ENCODE measurements at places on chromosomes 6 and 20.

DNA sequence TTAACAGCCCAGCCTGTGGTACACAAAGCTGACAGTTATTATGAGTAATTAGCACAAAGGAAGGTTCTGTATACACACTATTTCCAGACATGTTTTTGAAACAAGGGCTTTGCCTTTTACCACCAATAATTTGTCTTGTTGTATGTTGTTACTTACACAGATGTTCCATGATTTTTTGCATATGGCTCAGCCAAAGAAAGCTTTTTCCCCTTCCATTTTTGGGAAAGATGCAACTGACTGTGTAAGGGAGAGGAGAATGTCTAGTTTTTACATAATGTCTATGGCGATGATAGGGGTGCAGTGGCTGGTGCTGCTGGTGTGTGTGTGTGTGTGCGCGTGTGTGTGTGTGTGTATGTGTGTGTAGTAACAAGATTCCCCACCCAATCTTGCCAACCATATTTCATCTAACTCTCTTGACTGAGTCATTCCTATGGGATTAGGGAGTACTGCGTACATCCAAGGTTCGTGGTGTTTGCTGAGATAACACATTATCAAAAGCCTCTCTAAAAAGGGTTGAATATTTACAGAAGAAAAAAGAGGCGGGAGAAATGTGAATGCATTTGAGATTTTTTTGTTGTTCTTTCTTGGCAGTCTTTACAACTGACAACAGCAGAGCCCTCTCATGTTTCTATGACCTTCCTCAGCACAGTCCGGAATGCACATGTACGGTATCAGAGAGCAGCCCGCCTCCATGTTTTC lies 192.2 kb downstream of the GMPR start:
- DNase-seq = no peak

DNA sequence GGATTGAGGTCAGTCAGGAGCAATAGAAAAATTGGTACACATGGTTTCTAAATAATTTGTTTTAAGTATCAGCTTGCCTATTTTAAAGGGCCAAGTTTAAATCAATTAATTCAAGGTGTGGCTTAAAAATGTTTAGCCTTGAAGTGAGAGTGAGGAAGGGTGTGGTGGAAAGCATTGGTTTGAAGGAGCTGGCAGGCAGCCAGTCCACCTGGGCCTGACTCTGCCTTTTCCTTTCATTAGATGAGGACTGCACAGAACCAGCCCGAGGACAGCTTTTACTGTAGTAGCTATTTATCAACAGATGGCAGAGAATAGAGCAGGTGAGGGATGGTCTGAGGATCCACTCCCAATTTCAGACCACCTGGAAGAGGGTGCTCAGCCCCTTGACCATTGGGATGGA lies 42.4 kb downstream of the DHX35 start:
- no peak for DNase-seq

GRCh38 chr20:43749734-43750294 lies 23.0 kb upstream of the GTSF1L start:
- peak; percentile 95 for DNase-seq

- DNase-seq = no peak
These were observed 159.8 kb downstream of the PLCB1 start for GRCh38 chr20:8291873-8292272.

DNA sequence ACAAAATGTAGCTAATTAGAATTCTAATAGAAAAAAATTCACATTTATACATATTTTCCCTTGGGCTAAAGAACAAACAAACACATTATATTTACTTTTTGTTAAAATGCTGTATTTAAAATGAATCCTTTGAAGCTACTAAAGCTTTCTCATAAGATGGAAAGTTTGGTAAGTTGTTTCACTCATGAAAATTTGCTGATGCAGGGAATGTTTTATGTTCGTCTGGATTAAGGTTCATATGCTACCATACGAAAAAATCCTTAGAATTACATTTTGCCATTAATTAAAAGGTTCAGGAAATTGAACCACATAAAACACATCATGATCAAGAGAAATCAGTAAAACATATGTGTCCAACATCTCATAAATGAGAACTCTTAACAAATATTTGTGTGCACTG lies 62.2 kb downstream of the SMLR1 start:
- no peak for DNase-seq

DNA sequence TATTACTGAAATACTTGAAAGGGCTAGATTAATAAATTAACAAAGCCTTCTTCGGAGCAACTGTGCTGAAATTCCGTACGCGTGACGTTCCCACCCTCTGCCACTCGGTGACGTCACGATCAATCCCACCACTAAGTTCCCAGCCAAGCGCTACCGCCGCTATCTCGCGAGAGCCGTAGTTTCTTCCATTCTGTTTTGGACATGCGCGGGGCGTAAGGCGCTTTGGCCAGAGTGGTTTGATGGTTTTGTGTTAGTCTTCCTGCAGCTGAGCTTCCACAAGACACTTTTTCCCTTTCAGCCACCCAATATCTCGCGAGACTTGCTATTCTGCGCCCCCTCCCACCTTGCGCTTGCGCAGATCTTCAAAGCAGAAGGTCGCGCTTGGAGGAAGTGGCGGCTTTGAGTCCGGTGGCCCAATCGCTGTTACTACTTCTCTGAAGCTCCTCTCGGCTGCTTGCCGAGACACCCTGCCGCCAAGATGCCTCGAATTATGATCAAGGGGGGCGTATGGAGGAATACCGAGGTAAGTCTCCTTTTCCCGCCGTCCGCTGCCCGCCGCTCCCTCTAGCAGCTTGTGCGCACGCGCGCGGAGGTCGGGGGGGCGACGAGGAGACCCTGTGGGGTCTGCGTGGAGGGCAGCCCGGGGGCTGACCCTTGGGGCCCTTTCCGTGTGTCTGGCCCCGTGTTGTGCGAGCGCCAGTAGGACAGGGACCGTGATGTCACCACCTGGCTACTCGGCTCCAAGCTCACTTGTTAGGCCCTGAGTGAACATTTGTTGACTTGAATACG lies at the start of gene CDC5L:
CDC5L (plus strand) TSS at position 361 of the 789 bp plus-strand sequence; CDS start at position 479, 118 bp downstream.
- DNase-seq = peak; percentile 98

DNA sequence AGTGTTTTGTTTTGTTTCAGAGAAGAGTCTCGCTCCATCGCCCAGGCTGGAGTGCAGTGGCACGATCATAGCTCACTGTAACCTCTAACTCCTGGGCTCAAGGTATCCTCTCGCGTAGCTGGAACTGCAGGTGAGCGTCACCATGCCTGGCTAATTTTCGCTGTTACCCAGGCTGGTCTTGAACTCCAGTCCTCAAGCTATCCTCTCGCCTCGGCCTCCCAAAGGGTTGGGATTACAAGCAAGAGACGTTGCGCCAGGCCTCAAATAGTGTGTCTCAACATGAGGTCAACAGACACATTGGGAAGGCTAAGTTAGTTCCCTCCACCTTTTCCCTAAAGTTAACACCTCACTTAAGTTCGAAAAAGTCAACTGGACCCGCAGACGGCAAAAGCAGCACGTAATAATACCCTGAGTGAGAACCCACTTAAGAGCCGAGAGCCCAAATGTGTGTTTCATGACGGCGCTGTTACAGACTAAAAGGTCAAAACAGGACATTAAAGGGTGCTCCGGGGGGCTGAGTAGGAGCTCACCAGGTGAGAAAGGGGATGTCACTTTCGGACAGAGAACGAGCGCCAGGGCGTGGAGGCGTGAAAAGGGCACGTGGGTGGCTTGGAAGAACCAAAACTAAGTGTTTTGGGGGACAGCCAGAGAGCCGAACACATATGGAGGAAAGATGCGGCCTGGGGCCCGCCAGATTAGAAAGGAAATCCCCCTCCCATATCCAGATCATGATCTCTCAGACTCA lies 499 bp downstream of the TTI1 start:
- DNase-seq = no peak

Data from activated CD4-positive, alpha-beta T cell treated with anti-CD3 and anti-CD28 coated beads, Interleukin-2, amount 10 ng/mL, durations not matched to agents 24 days and 14 days (primary cell).